ENCODE measurements at places on chromosomes 11 and 22.

GRCh38 chr11:23539556-23539955 is 679.3 kb upstream of the CCDC179 start:
- DNase-seq, result no peak

DNA sequence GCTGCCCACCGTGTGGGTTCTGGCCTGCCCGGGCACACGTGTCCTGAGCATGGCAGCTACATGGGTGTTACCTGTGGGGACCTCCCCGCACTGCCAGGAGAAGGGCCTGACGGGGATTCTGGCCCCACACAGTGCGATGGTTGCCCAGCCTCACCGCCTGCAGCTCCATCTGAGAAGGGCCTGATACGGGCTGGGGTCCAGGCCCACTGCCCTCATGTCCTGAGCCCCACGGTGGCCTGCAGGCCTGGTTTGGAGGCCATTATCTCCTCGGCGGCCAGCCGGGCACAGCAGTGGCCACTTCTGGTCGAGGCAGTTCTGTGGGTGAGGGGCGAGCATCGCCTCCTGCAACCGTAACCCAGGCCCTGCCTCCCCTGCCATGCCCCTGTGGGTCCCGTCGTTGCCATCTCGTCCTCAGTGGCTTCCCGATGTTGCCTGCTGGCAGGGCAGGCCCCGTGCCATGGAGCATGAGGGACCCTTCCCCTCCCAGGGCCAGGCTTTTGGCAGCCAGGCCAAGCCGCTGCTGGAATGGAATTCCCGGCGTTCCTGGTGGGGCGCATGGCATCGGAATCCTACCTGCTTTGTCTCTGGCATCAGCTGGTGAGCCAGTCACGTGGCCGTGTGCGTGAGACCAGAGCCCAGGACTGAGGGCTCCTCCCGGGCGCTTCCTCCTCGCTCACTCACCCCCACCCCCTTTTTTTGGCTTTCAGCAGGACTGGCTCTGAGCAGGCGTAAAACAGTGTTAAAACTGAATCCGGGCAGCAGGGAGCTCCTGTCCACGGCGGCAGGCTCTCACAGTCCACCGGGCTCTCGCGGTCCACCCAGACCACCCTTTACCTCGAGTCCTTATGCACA is 71.9 kb upstream of the PPARA start:
- no peak for DNase-seq

DNA sequence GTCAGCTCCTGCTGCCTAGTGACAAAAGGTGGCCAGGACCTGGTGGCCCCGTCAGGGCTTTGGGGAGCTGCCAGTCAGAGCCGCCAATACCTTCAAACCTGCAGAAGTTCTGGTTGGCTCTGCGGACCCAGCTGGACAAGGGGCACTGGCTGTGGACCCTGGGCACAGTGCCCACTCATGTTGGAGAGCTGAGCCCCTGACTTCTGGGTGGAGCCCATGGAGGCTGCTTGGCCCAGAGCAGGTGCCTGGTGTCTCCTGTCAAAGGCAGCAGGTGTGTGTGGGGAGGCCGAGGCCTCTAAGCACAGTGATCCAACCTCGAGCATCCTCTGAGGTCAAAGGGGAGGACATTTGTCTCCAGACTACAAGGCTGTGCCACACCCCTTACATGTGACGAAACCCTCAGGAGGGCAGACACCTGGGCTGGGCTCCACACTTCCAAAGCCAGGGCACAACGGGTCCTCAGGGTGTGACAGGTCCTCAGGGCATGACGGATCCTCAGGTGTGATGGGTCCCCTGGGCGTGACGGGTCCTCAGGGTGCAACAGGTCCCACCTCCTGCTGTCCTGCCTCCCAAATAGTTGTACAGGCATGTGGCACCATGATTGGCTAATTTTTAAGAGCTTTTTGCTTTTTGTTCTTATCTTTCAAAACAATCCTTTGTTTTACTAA is 37.0 kb downstream of the MUC2 start:
- DNase-seq, result no peak

DNA sequence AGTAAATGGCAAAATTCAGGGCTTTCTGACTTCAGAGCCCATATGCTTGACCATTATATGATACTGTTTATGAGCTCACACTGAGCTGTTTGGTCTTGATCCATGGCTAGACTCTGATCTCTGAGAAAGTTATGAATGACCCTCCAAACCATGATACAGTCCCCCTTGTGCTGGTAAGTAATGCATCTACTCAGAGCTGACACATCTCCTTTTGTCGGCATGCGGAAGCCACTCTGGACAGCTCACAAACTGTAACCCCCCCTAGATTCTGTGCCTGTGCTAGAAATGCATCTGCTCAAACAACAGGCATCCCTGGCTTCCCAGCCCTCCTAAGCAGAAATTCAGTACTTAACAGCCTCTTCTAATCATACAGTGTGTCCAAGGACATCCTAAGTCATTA is 150.8 kb upstream of the RAG2 start:
- DNase-seq, result no peak

GRCh38 chr11:15006139-15006759 is 34.1 kb upstream of the CALCA start:
- DNase-seq, result no peak

- peak; percentile 70 for DNase-seq
Measured at GRCh38 chr11:8099291-8099899, 18.4 kb downstream of the TUB start.

GRCh38 chr22:44962741-44963454 is 46.9 kb downstream of the PHF21B start:
- no peak for DNase-seq

- DNase-seq, result no peak
Measured at GRCh38 chr11:282171-282570, 4.0 kb downstream of the NLRP6 start.

DNA sequence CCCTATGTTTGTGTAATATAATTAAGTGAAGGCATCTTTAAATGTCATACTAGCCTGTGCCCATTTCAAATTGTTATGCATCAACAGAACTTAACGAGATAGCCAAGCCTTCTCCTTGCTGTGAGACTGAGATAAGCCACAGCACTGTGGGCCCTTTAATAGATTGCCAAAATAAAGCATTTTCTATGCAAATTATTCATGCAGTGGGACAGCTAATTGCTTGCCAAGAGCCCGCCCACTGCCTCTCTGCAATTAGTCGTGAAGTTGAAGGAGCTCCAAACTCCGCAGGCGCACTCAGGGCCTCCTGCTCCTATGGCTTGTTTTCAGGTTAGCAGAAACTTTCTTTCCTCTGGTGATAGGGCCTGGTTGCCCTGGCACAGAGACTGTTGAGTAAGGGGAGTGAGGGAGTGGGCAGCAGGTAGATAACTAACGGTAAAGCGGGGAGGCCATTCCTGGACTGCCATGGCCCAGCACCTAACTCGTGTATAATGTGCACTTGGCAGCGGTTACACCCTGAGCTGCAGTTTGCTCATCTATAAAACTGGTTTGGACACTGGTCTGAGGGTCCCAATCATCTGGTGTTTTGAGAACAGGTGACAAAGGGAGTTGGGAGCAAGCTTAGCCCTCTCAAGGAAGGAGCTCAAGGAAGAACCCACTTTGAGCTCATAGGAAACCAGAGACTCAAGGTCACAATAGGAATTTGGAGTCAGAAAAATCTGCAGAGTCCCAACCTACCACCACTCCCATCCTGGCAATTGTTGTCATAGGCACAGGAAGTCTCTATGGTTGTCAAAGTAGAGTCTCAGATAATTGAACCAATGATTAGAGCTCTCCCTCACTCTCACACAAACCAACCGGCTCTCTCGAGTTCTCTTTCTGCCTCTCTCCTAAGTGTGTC is 33.9 kb upstream of the RIC3 start:
- DNase-seq, result no peak

DNA sequence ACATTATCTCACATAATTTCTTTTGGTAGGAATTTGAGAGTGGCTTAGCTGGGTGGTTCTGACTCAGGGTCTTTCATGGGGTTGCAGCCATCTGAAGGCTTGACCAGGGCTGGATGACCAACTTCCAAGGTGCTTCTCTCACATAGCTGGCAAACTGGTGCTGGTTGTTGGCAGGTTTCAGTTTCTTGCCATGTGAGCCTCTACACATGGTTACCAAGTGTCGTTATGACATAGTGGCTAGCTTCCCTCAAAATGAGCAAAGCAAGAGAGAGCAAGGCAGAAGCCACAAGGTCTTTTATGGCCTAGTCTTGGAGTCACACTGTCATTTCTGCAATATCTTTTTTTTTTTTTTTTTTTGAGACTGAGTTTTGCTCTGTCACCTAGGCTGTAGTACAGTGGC is 4.2 kb upstream of the TFIP11 start:
- no peak for DNase-seq

DNA sequence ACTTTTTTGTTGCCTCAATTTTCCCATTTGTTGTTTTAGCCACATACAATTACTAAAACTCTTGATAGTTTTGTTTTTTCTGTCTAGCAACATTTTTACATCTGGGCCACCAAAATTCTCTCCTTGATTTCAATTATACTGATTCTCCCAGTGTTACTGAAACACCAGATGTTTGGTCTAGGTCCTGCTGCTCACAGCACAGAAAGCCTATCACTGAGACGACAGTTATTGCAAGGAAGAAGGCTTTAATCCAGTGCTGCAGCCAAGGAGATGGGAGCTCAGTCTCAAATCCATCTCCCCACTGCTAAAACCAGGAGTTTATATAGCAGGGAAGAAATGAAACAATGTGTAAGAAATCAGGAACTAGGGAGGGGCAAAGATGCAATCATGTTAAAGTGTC is 837.7 kb upstream of the CNTN5 start:
- no peak for DNase-seq

GRCh38 chr11:8543278-8543677 is 50.8 kb downstream of the STK33 start:
- no peak for DNase-seq

- DNase-seq, result no peak
Measured at GRCh38 chr11:44839458-44840084, 111.1 kb downstream of the TP53I11 start.

- DNase-seq, result no peak
Measured at GRCh38 chr11:117070016-117070415, 28.2 kb downstream of the SIK3 start.

DNA sequence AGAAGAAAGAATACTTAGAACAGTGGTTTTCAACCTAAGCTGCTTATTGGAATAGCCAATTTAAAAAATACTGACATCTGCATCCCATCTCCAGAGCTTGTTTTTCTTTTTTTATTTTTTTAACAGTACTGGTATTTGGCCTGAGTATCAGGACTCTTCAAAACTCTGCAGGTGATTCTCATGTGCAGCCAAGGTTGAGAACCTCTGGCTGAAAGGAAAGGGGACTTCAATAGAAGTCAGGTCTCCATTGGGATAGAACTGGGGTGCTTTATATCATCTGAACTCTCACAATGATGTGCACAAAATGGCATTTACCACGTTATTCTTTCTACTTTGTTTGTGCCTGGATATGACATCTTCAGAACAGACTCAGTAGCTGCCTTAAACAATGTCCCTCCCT is 55.3 kb downstream of the BBOX1 start:
- DNase-seq, result no peak

DNA sequence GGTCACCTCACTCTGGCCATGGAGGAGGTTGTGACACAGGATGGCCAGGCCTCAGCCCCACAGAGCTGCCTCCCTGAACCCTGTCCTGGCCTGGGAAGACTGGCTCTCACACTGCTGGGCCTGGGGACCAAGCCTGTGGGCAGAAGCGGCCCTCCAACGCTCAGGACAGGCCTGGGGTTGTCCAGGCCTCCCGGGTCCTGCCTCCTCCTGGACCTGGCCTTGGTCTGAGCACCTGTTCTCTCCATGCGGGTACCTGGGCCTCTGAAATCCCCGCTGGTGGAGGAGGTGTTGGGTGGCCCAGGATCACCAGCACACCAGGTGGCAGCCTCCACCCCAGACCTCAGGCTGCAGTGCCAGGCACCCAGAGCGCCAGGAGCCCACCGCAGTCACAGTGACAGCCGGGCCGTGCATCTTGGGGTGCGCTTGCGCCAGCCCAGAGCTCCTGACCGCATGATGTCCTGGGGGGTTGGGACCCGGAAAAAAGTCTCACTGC is 16.1 kb upstream of the PIM3 start:
- no peak for DNase-seq

GRCh38 chr11:121113611-121114010 is 12.6 kb downstream of the TECTA start:
- DNase-seq, result no peak

DNA sequence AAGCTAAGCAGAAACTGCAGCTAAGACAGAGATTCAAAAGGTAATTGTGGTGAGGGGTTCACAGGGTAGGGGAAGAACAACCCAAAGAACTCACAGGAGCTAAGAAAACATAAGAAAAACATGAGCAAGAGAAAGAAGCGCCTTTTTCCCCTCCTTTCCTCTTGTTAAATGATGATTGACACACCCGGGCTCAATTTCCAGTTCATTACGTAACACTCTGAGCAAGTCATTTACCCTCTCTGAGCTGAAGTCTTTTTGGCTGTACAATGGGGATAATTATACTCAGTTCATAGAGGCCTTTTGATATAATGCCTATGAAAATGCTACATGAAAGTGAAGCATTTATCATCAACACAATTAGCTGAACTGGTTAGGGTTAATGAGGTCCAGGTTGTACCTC is 17.2 kb downstream of the LRP4 start:
- DNase-seq, result no peak

GRCh38 chr11:122852074-122852795 is 13.9 kb downstream of the CRTAM start:
- no peak for DNase-seq

GRCh38 chr11:105989124-105989523 is 32.9 kb downstream of the MSANTD4 start:
- no peak for DNase-seq

DNA sequence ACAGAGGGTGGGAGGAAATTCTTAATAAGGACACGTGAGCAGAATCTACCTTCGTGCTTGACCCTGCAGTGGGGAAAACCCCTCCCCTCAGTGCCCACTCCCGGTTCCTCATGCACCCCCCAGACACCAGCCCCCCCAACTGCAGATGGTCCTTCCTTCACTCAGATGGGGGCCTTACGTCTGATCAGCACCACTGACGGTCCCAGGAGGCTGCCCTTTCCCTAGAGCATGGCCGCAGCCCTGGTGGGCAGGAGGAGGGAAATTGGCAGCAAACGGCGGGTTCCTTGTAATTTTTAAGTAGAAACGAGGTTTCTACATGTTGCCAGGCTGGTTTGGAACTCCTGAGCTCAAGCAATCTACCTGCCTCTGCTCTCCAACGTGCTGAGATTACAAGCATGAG is 477.7 kb downstream of the TBC1D22A start:
- no peak for DNase-seq

- no peak for DNase-seq
Measured at GRCh38 chr11:8056810-8057463, 24.1 kb upstream of the TUB start.

GRCh38 chr22:48316257-48317250 is 1511.1 kb downstream of the BRD1 start:
- no peak for DNase-seq

DNA sequence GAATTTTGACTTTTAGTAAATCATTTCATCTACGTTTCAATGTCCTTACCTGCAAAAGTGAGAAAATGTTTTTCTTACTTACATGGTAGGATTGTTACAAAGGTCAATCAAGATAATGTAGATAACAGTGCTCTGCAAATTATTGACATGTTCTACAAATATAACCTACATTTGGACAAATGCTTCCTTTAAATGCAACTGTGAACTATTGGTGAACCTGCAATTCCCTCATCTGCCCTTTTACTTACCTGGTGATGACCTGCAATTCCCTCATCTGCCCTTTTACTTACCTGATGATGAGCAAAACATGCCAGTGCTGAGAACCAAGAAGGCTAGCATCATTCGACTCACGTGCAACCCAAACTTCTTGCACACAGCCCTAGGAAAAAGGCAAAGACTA is 11.1 kb downstream of the ALG9 start:
- no peak for DNase-seq
